Activated CD4-positive, CD25-positive, alpha-beta regulatory T cell (primary cell): ENCODE measurements at places on chromosomes 2 and 18.

- DNase-seq, result no peak
These were observed 227.6 kb upstream of the ETAA1 start for GRCh38 chr2:67169417-67170140.

DNA sequence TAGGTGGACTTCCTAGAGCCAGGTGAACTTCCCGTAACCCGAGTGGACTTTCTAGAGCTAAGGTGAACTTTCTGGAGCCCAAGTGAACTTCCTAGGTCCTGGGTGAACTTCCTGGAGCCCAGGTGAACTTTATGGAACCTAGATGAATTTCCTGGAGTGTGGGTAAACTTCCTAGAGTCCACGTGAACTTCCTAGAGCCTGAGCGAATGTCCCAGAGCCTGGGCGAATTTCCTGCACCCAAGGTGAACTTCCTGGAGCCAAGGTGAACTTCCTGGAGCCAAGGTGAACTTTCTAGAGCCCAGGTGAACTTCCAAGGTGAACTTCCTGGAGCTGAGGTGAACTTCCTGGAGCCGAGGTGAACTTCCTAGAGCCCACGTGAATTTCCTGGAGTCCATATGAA lies 70.0 kb downstream of the RTP5 start:
- no peak for DNase-seq

- no peak for DNase-seq
These were observed 515.6 kb downstream of the ERBB4 start for GRCh38 chr2:212022966-212023365.

GRCh38 chr2:54958717-54959371 lies 91.4 kb downstream of the RTN4 start:
- no peak for DNase-seq

GRCh38 chr2:77458216-77458615 lies 64.0 kb downstream of the LRRTM4 start:
- no peak for DNase-seq

- no peak for DNase-seq
These were observed 21.8 kb upstream of the NT5C1B start for GRCh38 chr2:18611184-18611583.

GRCh38 chr18:8124232-8125146 lies 484.7 kb upstream of the RAB12 start:
- no peak for DNase-seq

DNA sequence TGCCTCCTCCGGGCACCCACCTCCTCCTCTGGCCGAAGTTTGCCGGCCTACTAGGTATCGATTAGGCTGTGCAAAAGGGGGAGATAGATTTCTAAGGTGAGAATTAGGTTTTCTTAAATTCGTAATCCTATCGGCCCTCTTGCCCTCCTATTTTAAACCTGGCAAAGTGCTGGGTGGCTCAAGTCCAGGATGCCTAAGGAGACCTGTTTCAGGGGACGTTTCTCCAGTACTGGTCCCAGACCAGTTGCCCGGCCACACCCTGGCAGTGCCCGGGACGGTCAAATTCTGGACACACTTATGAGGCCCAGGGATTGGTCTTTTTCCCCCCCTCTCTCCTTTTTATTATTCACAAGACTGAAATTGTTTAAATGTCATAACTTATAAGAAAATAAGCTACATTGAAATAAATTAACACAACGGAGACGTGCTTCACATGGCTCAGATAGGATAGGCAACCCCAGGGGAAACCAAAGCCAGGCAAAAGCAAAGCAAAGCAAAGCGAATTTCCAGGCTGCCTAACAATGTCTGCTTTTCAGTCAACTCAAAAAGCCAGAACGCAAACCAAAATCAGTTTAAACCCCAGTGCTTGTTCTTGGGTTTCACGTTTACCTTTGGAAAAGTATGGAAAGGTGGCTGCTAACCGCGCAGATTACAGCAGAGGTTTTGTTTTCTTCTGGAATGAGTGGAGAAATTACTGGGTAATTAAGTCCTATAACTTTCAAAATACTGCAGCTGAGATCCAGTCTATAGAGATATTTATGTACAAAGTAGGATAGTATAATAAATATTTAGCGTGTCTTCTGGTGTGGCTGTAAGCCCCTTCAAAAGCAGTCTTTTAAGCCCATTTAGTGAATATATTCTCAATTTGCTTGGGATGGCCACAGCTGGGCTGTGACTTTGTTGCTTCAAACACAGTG lies 3.0 kb downstream of the GBX2 start:
- no peak for DNase-seq

GRCh38 chr2:7031547-7032245 lies 114.5 kb downstream of the RNF144A start:
- no peak for DNase-seq

GRCh38 chr18:75159646-75160356 lies 49.1 kb downstream of the PTGR3 start:
- no peak for DNase-seq

DNA sequence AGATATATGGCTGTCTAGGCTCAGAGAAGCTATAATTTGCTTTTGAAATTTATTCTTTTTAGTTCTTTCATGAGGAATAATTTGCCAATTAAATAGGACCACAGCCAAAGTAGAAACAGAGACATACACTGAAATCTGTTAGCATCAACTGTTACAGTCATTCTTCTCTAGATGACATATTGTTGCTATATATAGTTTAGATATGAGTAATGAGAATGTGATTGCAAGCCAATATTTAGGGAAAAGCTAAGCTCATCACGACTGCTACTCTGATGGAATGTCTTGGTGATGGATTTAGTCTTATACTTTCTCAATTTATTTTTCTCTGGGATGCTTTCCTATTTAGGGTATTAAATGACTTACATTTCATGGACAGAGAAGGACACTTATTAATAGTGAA lies 259.1 kb downstream of the LNPK start:
- DNase-seq, result no peak

- no peak for DNase-seq
These were observed 575.4 kb downstream of the ARHGAP15 start for GRCh38 chr2:143704451-143705106.

DNA sequence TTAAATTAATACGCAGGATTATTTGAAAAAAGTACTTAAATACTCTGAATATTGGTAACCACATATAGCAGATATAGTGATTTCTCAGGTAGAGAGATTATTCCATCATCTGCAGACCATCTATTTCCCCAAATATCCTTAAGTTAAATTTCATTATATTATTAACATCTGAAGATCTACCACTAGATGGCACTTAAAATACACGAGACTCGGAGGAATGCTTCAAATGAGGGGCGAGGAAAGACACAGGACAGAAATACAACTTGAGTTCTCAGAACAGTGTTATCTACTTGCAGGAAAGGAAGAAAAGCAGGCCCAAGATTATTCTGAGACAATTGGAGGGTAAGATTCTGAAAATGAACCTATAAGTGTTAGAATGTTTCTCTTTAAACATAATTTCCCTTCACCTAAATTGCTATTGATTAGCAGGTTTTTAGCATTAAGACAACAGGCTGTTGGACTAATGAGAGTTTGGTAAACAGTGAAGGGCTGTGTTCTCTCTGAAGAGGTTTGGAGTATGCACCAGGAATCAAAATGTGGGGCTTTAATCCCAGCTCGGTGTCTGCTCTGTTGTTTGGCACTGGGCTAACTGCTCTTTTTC lies 76.9 kb upstream of the GCFC2 start:
- DNase-seq, result no peak

DNA sequence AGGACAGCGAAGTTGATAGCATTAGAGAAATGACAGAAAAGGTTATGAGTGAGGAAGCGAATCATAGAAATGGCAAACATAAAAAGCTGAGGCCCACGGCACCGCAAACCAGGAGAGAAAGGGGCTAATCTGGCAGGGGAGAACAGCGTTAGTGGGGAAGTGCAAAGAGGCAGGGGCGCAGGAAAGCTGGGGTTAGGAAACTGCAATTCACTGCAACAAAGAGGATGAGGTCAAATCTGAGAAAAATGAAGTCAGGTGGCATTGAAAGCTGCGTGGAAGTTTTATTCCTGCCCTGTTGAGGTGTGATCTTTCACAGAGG lies 653 bp upstream of the ABI2 start:
- no peak for DNase-seq

DNA sequence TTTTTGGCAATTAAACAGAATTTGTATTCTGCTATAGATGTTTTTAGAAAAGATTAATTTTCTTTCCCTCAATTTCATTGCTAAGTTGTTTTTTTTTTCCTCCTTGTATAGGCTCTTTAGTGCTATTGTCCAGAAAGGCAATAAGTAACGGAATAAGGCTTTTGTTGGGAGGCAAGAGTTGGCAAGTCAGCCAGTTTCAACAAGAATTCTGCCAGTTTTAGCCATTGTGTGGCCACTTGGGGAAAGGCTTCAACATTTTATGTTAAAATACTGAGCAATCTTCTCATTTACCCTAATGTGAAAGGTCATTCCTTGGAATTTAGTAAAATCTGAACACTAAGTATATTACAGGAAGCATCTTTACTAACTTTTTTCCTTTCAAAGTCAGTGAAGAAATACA lies 9.6 kb downstream of the CALCRL start:
- DNase-seq, result no peak

DNA sequence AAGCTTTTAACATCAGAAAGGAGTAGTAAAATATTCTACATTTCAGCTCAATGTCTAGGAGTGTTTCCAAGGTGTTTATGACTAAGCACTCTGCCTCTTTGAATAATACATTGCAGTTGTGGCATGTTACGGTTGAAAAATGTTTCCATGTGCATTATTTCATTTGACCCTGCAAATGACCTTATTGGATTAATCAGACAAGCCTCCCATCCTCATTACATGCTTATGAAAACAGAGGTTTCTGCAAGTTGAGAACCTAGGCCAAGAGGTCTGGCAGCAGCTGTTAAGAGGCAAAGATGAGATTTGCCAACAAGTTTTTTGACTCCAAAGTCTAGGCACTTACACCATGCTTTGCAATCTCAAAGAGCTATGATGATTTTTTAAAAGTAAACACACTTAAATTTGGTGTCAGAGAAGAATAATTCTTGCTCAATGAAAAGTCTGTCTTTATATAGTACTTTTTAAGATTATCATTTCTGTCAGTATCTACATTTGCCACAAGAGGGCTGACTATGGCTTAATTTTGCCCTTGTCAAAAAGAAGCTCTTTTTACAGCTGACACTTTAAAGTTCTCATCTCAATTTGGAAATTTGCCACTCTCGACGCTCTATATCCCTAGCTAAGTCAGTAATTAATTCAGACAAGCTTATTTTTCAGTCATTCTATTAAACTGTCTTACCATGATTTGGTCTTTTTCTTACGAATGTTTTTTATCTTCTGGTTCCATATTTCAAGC lies 260.6 kb downstream of the PAX3 start:
- no peak for DNase-seq

- no peak for DNase-seq
These were observed 249.9 kb downstream of the PARD3B start for GRCh38 chr2:204795156-204795555.

GRCh38 chr2:138234265-138234664 lies 267.3 kb upstream of the SPOPL start:
- no peak for DNase-seq

DNA sequence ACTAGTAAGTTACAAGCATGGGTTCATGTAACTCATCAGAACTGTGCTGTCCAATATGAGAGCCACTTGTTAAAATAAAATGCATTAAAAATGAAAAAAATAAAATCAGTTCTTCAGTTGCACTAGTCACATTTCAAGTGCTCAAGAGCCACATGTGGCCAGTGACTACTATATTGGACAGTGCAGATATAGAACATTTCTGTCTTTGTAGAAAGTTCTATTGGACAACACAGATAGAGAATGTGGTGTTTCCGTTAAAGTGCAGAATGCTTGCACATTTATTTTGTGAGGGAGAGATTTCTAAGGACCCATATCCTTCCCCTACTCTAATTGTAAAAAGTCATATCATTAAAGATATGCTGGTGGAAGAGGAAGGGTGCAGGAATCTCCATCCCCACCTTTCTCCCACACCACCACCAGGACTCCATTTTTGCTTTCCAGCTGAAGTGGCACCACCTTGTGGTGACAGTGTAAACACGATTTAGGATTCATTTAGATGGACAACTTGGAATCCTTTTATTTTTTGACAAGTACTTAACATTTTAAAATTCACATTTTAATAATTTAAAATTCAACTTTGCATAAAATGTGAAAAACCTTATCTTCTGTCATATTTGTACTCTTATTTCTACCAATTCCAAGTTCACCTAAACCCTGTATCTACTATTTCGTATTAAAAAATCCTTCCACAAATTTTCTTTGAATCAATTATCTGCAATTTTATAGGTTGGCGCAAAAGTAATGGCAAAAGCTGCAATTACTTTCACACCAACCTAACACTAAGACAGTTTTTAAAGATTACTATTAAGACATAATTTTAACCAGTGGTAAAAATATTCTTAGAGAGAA lies 9.4 kb upstream of the CD302 start:
- peak; percentile 0 for DNase-seq

GRCh38 chr2:44137872-44138551 lies 30.7 kb upstream of the PPM1B start:
- DNase-seq, result no peak

- no peak for DNase-seq
These were observed 29.0 kb upstream of the MAL start for GRCh38 chr2:94996305-94997100.

- DNase-seq, result no peak
These were observed 164.3 kb upstream of the SIX2 start for GRCh38 chr2:45173513-45173912.

DNA sequence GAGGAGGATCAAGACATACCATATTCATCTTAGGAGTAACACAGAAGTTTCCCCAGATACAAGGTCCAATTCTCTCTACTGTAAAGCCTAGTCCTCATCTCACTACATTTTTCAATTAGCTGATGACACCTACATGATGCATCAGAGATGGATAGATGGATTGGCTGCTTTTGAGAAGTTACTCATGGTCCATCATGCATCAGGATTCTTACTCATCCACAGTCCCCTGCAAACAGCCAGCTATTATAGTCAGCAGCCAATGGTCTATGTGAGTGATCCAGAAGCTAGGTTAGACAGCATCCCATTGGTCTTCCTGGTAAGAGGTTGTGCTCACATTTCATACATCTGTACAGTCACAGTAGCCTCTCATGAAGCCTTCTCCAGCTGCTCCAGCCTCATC lies 154.5 kb upstream of the NRP2 start:
- no peak for DNase-seq

DNA sequence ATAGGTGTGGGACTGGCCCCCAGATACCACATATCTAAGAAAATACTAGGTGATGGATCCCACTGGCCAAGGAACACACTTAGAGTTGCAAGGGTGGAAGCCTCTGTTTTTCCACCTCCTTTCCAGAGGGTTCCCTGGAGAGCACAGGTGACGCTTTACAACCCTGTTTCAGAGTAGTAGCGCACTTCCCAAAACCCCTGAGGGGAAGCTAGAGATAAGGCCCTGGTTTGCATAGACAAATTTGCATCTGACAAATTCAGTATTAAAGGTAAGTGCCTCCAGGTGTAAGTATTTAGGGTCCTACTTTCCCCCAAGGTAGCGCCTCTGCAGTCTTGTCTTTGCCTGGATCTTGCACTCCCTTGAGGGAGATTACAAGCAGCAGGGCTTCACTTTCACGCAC lies 474 bp upstream of the CERKL start:
- DNase-seq, result no peak

DNA sequence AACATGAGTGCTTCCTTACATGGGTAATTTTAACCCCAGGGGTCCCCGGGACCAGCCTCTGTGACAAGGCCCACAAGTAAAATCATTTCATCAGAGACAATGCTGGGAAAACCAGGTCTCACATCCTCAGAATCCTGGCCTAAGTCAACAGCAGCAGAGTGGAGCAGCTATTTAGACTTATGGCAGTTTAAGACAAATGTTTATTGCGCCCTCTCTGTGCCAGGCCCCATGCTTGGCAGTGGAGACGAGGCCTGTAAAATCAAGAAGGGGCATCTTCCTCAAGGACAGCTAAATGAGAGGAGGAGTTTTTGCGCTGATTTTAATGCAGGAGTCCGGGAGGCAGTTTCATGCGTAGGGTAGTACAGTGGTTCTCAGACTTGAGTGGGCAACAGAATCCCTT lies 56.0 kb upstream of the ACAA2 start:
- no peak for DNase-seq
